ENCODE measurements at places on chromosomes 6 and 20.

DNA sequence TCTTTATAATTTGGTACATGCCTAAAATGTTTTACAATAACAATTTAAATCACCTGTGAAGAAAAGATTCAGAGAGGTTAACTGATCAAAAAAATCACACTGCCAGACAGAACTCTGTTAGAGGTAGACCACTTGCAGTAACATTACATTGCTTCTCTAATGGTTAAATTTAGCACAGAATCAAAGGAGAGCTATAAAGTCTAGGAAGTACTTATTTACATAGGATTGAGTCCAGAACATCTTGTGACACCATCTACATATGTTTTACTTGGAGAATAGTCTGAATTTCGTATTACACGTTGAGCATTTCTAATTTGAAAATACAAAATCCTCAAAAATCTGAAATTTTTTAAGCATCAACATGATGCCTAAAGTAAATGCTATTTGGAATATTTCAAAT, 17.2 kb upstream of the TBC1D20 start:
- no peak for DNase-seq

DNA sequence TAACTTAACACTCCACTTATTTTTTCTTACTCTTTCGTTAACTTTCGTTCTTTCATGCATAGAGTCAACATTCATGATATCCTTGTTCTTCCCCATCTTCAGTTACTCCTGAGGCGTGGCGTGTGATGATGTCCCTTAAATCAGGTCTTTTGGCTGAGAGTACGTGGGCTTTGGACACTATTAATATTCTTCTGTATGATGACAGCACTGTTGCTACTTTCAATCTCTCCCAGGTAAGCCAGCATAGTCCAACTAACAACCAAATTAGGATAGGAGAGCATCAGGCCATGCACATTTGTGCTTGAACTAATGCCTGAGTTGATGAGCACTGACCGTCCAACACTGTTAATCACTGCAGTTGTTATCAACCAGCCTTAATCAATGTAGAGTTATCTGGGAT, 119.6 kb downstream of the TMEM242 start:
- DNase-seq = no peak

GRCh38 chr6:106168097-106168888, 82.2 kb downstream of the PRDM1 start:
- no peak for DNase-seq

GRCh38 chr6:68597642-68598041, 37.4 kb upstream of the ADGRB3 start:
- DNase-seq = no peak

DNA sequence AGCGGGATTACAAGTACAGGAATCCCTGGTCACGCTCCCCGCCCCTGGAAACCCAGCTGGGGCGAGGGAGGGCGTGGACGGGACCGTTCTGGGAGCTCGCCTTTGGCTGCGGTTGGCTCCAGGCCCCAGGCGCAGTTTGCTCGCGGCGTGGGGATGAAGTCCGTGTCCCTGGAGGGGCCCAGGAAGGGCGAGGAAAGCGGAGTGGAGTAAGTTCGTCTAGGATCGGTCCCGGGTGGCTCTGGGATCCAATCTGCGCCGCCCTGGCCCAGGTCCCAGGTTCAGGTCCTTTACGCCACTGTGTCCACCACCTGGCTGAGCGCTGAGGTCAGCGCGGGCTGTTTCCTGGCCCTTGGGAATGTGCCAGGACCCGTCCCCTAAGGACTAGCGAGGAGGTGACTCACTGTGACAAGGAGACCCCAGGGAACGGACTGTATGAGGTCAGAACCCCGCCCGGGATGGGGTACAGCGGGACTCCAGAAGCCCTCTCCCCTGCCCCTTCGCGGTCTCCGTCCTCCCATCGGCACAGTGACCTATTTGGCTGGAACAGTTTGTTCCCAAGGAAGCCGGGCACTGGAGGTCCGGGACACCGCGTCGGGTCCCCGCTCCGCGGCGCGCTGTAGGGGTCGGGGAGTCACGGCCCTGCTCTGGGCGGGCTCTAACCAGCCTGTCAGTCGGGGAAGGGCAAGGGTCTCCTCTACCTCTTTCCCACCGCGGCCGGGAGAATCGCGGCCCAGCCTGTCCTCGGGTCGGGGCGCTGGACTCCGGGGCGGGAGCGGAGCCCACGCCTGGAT, 724 bp downstream of the CDKN1A start:
- DNase-seq = peak; percentile 21

- DNase-seq = no peak
Measured at GRCh38 chr20:1396702-1397101, 3.8 kb upstream of the FKBP1A start.

- DNase-seq = no peak
Measured at GRCh38 chr6:47890326-47890875, 108.6 kb downstream of the OPN5 start.

DNA sequence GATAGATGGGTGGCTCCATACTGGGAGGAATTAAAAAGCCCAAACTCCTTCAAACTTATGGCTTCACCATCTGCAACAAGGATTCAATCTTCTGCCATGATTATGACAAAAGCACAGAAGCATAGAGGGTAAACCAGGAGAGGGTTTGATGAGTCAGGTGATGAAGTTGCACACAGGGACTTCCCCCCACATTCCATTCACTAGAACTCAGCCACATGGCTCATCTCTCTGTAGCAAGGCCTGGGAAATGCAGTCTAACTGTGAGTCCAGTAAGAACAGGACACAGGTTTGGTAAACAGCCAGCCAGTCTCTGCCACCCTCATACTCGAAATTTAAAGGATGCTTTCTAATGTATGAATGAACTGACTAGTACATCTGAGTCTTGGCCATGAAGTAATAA, 142.9 kb downstream of the HIVEP2 start:
- no peak for DNase-seq

DNA sequence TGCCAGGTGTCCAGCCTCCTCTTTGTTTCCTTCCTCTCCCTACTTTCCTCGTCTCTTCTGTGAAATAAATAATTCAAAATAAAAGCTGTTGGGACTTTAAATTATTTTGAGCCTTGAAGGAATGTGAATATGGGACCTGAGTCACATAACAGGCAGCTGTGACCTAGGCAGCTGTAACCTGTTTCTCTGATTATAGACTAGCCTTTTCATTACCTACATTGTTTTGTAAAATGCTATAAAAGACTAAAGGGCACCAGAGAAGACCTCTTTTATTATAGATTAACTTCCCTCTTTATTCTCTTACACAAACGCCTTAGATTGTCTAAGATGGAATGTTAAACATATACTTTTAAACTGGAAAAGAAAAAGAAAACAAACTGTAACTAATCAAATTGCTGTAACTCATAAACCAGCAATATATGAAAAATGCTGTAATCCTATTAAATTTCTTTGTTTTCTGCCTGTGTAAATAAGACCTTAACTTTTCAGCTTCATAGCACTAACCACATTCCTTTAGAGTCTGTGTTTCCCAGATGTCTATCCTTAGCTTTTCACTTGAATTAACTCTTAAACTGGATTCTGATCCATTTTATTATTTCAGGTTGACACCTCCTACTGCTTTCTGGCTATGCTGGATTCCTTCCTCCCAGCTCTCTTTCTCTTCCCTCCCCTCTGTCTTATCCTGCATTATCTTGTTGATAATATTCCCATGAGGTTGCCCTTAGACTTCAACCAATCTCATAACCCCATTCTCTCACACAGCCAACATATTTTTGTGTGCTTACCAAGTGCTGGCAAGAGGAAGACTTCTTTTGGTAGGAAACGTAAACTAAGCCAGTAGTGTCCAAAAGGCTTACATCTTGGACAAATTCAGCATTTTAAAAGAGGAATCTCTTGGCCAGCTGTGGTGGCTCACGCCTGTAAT, 69.2 kb downstream of the TPD52L1 start:
- no peak for DNase-seq

DNA sequence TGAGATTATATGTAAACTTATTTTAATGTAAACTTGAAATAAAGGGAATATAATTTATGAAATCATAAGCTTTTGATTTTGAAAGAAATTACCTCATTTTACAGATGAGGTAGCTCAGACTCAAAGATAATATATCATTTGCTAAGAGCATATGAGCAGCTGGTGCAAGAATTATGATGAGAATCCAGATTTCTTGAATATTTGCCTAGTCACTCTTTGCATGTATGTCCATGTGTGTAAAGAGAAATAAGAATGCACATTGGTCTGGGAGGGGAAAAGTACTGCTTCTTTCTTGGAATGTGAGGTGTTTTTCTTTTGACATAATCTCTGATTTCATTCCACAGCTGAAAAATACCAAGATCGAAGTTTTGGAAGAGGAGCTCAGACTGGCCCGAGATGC, 11.1 kb upstream of the SNRNP48 start:
- no peak for DNase-seq

DNA sequence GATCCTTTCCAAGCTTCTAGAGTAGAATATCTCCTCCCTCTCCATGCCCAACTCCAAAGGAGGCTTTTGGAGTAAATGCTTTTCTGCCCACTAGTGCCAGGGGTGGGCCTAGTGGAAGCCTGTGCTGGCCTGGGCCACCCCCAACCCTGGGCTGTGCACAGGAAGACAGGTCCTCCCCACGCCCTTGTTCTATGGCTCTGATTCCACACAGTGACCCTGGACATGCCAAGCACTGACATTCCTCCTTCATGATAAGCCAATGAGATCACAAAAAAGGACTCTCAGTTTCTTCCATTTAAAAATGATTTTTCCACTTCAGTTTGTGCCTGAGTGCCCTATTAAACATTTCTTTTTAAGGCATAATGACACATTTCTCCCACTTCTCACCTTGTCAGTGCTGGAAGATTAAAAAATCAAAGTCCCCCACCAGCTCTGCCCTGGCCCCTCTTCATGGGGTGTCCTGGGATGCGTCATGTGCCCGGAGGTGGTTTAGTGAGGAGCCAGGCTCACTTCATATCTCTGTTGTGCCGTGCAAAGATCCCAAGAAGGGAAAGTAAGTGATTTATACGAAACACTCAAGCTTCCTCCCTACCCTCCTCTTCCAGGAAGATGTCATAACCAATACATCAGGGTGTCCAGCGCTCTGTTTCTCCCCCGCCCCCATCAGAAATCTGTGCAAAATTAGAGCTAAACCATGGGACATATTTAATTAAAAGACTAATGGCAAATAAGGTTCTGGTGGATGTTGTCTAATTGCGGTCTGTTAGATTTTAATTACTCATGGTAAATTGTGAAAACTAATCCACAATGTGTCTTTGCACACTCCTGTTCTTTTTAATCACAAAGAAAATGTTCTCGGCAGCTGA, 255.0 kb downstream of the NRN1 start:
- DNase-seq = no peak

DNA sequence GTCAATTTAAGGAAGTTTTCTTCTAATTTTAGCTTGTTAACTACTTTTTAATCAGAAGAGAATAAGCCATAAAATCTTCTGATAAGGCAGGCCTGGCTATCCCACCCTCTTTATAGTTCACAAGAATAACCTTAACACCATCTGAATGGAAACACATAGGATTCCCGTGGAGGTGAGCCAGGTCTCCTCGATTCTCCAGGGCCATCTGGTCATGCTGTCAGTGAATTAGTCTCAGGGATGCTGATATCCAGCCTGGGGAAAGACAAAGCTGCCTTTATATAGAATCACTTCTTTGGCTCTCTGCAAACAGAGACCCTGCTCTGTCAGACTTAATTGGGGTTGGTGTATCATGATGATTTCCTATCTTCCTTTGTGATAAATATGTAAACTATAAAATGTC, 30.1 kb upstream of the TAGAP start:
- no peak for DNase-seq

- DNase-seq = no peak
Measured at GRCh38 chr6:64969139-64969538, 737.9 kb downstream of the EYS start.

GRCh38 chr6:22794844-22795243, 225.5 kb downstream of the HDGFL1 start:
- no peak for DNase-seq

DNA sequence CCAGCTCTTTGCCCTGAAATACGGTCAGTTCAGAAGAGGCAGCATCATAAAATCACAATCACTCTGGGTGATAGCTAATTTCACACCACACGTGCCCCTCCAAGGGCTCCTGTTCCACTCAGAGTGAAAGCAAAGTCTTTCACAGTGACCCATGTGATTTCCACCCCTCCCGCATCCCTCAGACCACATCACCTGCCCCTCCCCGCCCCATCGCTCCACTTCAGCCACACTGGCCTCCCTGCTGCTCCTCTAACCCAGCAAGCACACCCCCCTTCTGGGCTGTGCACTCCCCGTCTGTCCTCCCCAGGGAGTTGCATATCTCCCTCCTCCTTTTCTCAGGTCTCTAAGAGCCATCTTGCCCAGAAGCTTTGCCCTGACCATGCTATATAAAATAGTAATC, 74.5 kb downstream of the PSMG4 start:
- no peak for DNase-seq

GRCh38 chr6:15413466-15414234, 167.8 kb downstream of the JARID2 start:
- no peak for DNase-seq

- DNase-seq = peak; percentile 89
Measured at GRCh38 chr6:33029328-33030184, 20.2 kb upstream of the HLA-DOA start.

GRCh38 chr6:167426084-167426483, 101.2 kb downstream of the TTLL2 start:
- DNase-seq = no peak

GRCh38 chr20:50642288-50642803, 49.0 kb downstream of the RIPOR3 start:
- DNase-seq = no peak

- no peak for DNase-seq
Measured at GRCh38 chr20:41005361-41005729, 23.3 kb upstream of the TOP1 start.

All from hematopoietic multipotent progenitor cell treated with erythropoietin and hydrocortisone succinate and interleukin-3 and kit ligand, for 4 days (in vitro differentiated cells).